Calu3 (cell line): ENCODE measurements at places on chromosomes 5 and 9. TPM values are rescaled to one million over a fixed set of nuclear protein-coding genes. Genes with fewer than 3 reads are reported as not detected.

The FAM153A gene
- 4.3 and 8.4 TPM in 2 replicates for total RNA-seq

The SLC6A19 gene
- not detected in 2 replicates for total RNA-seq

DNA sequence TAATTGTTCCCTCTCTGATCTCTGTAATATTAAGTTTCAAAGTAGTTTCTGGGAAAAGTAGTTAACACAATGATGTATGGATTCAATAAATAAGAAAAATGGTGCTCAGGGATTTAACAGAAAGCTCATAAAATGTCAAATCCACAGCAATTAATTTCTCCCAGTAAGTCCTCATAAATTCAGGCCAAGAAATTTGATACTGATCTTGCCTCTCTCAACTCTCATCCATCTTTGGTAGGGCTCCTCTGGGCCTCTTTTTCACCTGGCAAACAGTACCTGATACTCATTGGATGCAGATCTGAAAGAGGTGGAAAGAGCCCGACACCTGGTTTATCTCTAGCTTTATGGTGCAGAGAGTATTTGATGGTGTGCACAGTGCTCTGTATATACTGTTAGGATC lies 106.1 kb downstream of the STK32A start:
- DNase-seq = no peak

DNA sequence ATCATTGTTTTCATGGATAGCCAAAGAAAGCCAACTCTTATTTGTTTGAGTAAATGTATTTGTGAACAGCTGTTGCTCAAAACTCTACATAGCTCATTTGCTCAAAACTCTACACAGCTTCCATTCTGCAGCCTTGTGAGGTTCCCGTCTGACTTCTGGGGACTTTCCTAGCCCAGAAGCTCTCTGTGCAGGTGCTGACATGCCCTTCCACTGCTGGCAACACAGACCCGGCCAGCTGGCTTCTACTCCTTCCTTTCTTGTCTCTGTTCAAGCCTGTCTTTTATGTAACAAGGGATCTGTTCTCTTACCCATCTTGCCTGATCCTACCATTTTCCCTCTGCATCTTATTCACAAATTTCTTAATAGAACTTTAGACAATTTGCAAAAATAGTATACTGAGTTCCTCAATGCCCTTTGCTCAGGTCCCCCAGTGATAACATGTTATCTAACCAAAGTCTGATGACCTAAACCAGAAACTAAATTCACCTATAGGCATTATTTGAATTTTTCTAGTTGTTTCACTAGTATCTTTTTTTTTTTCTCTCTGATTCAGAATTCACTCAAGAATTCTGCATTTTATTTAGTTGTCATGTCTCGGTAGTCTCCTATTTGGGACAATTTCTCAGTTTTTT lies 556.5 kb upstream of the SEMA6A start:
- DNase-seq = no peak

DNA sequence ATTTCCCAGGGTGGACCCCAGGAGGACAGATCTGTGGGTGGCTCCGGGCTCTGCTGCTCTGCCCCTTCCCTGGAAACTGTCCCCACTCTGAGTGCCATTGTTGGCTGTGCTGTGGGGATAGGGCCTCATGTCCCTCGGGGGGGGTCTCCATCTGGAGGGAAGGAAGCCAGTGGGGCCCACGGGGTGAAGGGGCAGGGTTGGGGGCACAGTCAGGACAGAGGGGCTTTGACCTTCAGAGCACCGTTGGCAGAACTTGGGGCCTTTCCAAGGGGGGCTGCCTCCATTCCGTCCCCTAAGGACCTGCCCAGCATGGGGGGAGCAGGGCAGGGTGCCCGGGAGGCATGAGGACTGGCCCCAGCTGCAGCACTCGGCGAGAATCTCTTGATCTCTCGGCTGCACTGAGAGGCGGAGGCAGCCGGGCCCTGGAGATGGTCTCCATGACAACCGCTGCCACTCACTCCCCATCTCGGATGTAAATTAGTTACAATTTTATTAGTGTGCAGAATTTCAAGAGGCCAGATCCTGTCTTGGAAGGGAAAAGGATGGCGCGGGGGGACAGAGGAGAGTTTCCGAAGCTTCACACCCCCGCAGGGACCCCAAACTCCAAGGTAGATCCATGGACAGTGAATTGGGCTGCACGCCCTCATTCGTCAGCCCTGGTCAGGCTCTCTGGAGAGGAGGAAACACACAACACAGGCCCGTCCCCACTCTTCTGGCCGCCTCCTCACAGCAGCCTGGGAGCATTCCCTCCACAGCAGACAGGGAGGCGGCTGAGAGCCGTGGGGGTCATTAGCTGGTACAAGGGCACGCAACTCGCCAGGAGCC lies 216.2 kb upstream of the IER5L start:
- DNase-seq = no peak

GRCh38 chr5:56314529-56314928 lies 81.4 kb upstream of the ANKRD55 start:
- no peak for DNase-seq

DNA sequence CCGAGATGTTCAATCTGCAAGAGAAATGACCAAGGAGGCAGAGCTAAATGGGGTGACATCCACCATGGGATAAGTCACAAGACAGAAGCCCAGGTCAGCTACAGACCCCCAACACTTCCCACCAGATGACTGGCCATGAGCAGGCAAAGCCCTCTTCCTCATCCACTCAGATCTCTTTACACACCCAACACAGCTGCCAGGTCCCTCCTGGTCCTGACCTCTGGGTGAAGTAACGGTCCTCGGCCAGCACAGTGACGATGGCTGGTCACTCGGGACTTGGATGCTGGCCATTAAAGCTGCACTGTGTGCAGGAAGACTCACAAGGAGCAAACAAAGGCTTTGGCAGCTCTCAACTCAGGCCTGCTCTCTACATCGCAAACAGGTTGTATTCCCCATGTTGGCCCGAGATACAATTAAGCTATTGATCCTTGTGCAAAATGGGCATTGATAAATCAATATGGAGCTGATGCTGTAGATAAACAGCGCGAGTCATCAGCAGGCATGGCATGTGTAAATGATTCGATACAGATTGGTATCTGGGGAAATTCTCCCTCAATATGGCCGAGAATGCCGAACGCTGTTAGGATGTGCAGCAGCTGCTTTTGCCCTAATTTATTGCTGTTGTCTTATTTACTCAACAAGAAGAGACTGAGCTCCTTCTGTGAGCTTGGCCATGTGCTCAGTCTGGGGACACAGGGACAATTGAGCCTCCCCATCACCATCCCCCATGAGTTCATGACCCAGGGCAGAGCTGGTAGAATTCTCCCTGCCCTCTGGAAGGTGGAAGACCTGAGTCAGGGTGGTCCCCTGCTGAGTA lies 98.7 kb downstream of the C5orf15 start:
- DNase-seq = no peak
